ENCODE measurements at places on chromosomes 13 and 19.

GRCh38 chr19:13153569-13154240 lies 3.5 kb downstream of the IER2 start:
- no peak for DNase-seq

DNA sequence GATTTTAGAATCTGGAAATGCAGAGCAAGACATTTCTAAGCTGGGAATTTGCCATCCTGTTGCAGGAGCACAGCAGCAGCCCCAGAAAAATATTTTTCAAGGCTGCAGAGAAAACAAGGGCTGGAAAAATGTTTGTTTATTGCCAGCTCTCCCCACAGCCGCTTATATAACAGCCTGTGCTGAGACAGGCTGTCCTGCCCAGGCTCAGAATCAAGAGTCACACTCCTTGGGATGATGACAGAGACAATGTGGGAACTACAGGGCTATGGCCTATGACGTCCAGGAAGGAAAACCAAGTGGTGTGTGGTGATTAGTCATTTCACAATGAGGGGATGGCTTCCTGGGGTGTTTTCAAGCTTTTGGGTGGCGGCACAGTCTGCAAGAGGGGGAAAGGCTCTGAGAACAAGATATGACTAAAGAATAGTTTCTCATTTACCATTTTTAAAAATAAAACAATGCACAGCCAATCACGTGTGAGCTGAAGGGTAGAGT lies 136.3 kb upstream of the SERP2 start:
- peak; percentile 82 for DNase-seq

DNA sequence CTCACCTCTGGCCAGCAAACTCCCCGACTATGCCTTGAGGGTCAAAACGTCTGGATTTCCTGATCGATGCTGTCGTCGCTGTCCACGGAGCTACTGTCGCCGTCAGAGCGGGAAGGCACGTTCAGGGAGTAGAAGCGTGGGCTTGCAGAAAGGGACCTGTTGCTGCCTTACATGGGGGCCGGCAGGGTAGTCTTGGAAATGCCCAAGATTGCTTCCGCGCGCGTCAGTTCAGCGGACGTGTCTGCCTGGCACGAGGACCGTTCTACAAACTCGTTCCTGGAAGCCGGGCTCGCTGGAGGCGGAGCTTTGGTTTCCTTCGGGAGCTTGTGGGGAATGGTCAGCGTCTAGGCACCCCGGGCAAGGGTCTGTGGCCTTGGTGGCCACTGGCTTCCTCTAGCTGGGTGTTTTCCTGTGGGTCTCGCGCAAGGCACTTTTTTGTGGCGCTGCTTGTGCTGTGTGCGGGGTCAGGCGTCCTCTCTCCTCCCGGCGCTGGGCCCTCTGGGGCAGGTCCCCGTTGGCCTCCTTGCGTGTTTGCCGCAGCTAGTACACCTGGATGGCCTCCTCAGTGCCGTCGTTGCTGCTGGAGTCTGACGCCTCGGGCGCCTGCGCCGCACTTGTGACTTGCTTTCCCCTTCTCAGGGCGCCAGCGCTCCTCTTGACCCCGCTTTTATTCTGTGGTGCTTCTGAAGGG lies 15.4 kb downstream of the RB1 start:
- no peak for DNase-seq

- DNase-seq, result peak; percentile 15
Observed at GRCh38 chr13:37868691-37869505, 674 bp downstream of the TRPC4 start.

- no peak for DNase-seq
Observed at GRCh38 chr13:87667686-87668085, 3.5 kb upstream of the SLITRK5 start.

DNA sequence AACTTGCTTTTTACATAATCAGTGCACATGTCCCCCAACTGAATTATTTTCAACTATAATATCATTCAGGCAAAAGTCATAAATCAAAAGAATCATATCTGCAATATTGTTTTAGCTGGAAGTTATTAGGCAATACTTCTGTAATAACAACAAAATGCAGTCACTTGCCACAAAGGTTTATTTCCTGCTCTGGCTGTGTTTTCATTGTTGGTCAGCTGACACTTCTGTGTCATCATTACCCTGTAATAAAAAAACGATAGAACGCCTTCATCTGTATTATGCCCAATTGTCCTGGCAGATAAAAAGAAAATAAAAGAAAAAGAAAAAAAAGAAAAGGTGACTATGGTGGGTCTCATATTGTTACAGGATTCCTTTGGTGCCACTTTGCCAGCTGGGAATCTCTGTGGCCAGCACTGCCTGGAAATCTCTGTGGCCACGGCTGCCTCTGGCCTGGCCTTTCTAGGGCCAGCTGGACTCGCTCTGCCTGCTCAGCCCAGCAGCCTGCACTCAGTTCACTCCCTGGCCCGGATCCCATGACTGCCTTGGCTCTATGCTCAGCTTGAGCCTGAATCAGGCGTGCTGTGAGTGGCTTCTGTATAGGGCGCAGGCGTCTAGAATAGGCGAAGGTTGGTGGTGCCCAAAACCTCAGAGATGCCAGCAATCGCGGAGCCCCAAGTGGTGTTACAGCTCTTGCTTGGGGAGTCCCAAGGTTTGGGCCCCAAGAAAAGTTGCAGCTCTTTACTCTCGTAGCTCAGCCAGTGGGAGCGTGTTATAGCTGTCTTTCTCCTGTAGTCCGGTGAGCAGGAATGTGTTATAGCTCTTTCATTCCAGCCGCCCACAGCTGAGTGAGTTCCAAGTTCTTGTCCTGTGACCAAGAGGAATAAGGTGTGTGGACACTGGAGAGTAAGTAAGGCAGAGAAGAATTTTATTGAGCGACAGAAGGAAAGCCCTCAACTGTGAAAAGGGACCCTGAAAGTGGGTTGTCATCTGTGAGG lies 1227.1 kb downstream of the SLITRK1 start:
- peak; percentile 64 for DNase-seq

DNA sequence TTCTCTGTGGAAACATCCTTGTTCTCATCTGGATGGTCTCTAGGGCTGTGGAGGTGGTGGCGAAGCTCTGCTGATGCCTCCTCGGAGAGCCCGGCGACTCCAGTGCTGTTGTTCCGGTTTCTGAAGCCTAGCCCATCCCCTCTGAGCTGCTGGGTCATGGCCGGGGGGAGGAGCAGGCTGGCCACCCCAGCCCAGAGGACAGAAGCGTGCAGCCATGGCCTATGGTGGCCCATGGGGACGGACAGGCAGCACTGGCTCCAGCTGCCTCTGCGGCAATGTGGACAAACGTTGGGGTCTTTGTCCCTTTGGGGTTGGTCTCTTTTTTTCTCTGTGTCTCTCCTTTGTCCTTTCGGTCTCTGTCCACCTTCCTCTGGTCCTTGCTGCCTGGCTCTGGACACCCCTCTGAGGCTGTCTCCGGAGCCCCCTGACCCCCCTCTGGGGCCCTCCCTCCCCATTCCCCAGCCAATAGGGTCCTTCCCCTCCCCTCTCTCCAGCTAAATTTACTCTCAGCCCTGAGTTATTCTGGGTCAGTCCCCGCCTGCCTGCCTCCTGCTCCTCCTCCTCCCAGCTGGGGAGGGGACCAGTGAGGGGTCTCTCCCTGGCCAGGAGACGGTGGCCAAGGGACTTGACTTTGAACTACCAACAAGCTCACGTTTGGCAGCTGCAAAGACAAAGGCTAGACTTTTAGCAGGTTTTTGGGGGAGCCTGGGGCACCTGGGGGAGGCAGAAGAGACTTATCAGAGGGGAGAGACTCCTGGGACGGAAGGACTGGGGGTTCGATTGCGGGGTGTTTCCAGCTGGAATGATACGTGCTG lies at the start of gene HRC:
Gene HRC (minus strand): TSS at position 392 of the 815 bp plus-strand sequence. CDS start 159 bp downstream, at position 233.
- DNase-seq, result no peak

GRCh38 chr13:85608255-85608829 lies 190.9 kb downstream of the SLITRK6 start:
- no peak for DNase-seq

DNA sequence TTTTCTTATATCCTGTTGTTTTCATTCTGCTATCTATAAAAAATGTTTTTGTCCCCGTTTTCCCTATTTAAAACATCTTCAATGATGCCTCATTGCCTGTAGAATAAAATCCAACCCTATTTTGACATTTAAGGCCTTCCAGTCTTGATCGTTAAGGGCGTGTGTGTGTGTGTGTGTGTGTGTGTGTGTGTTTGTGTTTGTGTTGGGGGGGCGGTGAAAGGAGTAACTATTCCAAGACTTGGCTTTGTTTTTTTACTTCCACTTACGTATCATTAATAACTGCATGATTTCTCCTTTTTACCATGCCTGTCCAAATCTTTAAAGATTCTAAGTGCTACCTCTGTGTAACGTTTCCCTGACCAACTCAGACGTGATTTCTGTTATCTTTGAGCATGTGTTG lies 784 bp downstream of the PIBF1 start:
- DNase-seq, result no peak

DNA sequence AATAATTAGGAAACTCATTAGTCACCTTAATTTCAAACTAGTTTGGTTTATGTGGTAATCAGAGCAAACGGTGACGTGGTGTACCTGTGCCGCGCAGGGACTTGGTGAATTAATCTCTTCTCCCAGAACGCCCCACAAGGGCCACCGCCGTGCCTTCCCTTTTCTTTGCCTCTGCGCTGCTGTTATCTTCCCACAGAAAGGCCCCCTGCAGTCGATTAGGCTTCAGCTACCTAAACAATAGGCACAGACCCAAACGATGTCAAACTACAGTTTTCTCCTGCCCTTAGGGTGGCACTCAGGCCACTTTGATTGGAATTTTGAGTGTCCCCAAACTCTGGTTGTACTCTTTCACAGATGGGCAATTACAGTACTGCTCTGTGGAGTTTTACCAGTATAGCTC lies 115.5 kb downstream of the GGACT start:
- no peak for DNase-seq

DNA sequence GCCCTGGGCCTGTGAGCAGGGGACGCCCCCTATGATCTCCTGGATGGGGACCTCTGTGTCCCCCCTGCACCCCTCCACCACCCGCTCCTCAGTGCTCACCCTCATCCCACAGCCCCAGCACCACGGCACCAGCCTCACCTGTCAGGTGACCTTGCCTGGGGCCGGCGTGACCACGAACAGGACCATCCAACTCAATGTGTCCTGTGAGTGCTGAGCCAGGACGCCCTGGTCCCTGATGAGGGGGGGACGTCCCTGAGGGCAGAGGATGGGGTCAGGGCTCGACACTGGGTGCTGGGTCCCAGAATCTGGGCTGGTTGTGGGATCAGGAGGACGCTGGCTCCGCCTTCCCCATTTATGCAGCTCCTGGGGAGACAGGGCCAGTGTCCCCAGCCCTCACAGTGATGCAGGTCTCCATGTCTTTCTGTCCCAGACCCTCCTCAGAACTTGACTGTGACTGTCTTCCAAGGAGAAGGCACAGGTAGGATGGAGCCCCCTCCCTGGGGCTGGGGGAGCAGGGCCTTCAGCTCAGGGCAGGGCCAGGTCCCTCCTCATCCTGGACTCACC lies 2.5 kb downstream of the SIGLEC7 start:
- no peak for DNase-seq

- DNase-seq, result no peak
Observed at GRCh38 chr13:75473468-75473867, 8.5 kb downstream of the TBC1D4 start.

DNA sequence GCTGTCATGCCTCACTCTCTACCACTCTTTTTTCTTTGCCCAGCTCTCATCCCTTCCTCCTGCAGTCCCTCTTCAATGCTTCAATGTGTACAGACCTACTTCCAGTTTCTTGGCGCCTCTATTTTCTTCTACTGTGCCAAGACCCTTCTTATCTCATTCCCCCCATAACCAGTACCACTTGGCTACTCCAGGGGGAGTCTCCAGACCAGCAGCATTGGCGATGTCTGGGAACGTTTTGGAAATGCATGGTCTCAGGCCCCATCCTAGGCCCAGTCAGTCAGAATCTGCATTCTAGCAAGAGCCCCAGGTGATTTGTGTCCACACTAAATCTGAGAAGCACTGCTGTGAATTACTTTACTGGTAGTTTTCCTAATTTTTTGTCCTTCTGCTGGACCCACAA lies 198.2 kb downstream of the SLC7A1 start:
- DNase-seq, result no peak

GRCh38 chr13:90336507-90336906 lies 1011.0 kb upstream of the MIR17HG start:
- DNase-seq, result no peak

GRCh38 chr19:37506387-37507166 lies at the start of gene ZNF793:
ZNF793 (plus strand) TSS chr19:37506939; CDS start chr19:37523440, 16,501 bp downstream.
- DNase-seq, result peak; percentile 73

GRCh38 chr19:51142119-51142518 lies at the start of gene SIGLEC7:
SIGLEC7 (plus strand) TSS chr19:51142301; CDS start chr19:51142370, 69 bp downstream.
- DNase-seq, result no peak

DNA sequence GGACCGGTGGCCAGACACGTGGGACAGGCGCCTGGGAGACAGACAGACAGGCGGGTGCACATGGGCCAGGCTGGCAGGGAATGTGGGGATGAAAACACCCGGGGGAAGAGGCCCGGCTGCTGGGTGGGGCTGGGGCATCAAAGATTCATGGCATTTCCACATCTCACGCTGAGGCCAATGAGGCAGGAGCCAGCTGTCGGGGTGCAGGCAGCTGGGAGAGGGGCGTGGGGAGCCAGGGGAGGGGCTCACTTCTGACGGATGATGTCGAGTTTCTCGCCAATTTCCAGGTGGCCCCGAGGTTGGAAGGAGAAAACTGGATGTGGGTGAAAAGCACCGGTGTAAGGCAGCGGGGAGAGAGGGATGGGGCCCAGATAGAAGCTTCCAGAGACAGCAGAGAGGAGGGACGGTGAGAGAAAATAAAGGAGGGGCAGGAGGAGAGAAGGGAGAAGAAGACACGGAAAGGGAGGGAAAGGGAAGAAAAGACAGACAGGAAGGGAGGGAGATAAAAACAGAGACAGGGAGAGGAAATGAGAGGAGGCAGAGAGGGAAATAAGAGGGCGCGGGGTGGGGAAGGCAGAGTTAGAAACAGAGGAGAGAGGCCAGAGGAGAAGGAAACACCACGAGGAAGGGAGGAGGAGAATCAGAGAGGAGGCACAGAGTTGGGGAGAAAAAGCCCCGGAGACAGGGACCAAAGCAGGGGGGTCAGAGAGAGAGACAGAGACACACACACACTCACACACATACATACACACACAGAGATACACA lies 8.0 kb upstream of the CCER2 start:
- DNase-seq, result no peak

DNA sequence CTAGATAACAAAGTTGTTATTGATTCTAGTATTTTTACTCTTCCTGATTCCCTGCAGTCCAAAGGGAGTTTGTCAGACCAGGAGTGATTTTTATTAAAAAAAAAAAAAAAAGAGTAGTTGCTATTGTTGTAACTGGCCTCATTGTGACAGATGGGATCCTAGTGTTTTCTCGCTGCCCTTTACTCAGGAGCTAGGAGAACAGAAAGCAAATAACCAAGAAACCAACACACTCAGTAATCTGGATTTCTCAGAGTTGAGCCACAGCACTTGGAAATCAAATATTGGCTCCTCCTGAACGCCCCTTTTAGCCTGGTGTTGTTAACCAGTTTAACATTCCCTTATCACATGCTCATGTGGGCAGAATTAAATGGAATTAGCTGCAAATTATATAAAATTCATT lies 8.3 kb upstream of the PDX1 start:
- no peak for DNase-seq

- no peak for DNase-seq
Observed at GRCh38 chr13:40652588-40652940, 13.9 kb downstream of the FOXO1 start.

GRCh38 chr13:59527500-59527899 lies 636.2 kb downstream of the DIAPH3 start:
- no peak for DNase-seq

Data from GM03348 (cell line).